ENCODE measurements at places on chromosomes 4 and X. TPM values are rescaled to one million over a fixed set of nuclear protein-coding genes. Genes with fewer than 3 reads are reported as not detected.

SUPT20HL1 gene
- total RNA-seq: not detected

XK gene
- total RNA-seq: 0.66 TPM

AFF2 gene
- total RNA-seq: 41.0 TPM

MAGEA12 gene
- not detected for total RNA-seq

POF1B gene
- total RNA-seq: 19.5 TPM

ASB12 gene
- total RNA-seq: 0.29 TPM

GRCh38 chrX:1423215-1423614 lies 29.5 kb downstream of the ASMTL start:
- DNase-seq: no peak
- peaks cover 18% of the 10 kb centered on the region for H3K36me3 ChIP-seq
- no peak overlapping the region for H3K4me3 ChIP-seq
- H3K27ac ChIP-seq: no peak overlapping the region

DNA sequence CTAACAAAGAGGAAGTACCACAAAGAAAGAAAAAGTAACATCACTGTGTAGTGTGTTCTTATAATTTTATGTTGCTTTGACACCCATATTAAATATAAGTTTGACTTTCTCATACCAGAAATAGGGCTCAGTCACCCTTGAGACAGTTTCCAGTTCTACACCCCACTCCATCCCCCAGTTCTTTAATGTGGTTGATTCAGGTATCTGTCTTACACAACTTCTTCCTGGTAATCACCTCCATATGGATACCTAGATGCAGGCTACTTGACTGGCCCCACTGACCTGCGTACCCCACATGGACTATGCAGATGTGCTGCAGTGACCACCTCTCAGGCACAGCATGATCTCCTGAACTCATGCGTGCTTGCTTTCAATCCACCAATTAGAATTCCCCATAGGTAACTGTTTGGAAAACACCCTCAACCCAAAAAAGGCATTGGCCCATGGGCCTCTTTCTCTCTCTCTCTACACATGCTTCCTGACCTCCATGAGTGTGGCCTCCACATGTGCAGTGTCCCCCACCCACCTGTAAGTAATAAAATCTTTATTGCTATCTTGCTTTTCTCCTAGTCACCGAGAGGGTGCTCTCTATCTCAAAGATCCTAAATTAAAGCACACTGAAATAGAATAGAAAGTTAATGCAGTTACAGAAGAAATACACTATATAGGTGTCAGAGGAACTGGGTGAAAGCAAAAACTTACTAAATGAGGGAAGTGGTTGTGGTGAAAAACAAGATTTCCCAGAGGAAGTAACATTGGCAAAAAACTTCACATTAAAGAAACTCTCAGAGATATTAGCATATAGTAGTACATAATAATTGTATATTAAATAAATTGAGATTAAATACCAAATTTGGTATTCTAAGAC lies 98.4 kb downstream of the ZAR1 start:
- no peak overlapping the region for H3K27ac ChIP-seq
- no peak for DNase-seq
- H3K4me1 ChIP-seq: no peaks in the 10 kb centered on the region
- no peaks in the 10 kb centered on the region for H3K36me3 ChIP-seq
- no peak overlapping the region for H3K4me3 ChIP-seq

DNA sequence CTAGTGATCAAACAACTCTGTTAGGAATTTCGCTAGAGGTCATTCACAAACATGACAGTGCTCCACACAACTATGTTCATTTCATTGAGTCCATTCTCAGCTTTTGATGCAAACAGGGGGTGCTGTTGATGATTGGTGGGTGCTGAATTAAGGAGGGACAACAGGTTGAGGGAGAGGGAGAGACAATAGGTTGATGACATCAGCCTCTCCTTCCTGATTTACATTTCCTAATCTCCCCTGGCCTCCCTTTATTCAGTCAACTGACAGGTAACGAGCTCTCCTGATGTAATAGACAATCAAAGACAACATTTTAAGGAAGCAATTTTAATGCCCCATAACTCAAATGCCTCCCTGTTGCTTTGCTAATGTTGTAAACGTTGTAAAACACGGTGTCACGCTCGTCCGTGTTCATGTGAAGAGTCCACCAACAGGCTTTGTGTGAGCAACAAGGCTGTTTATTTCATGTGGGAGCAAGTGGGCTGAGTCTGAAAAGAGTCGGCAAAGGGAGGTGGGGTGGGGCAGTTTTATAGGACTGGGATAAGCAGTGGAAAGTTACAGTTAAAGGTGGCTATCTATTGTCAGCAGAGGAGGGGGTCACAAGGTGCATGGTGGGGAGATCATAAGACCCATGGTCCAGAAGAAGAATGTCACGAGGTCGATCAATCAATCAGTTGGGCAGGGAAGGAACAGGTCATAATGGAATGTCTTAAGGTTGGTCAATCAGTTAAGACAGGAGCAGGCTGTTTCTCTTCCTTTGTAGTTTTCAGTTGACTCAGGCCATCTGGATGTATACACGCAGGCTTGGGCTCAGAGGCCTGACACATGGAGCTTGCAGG lies 4.8 kb upstream of the GAR1 start:
- H3K27me3 ChIP-seq: no peaks in the 10 kb centered on the region
- no peak for DNase-seq
- H3K4me3 ChIP-seq: no peak overlapping the region
- no peak overlapping the region for H3K27ac ChIP-seq
- H3K36me3 ChIP-seq: no peaks in the 10 kb centered on the region
- no peaks in the 10 kb centered on the region for H3K4me1 ChIP-seq

- no peaks in the 10 kb centered on the region for H3K36me3 ChIP-seq
- no peak overlapping the region for H3K27ac ChIP-seq
- H3K4me3 ChIP-seq: no peak overlapping the region
Observed at GRCh38 chr4:74948236-74948635, 15.3 kb downstream of the PARM1 start.

GRCh38 chr4:104878936-104879335 lies 267.7 kb upstream of the TET2 start:
- no peak overlapping the region for H3K27ac ChIP-seq
- H3K27me3 ChIP-seq: no peaks in the 10 kb centered on the region
- no peaks in the 10 kb centered on the region for H3K36me3 ChIP-seq
- DNase-seq: no peak

- H3K4me3 ChIP-seq: peak overlapping the region; percentile 75
- DNase-seq: peak; percentile 66
- no peaks in the 10 kb centered on the region for H3K4me1 ChIP-seq
- no peaks in the 10 kb centered on the region for H3K27me3 ChIP-seq
Observed at GRCh38 chr4:55545641-55546505, 836 bp downstream of the CLOCK start.

GRCh38 chr4:5804656-5805055 lies 88.2 kb downstream of the CRMP1 start:
- H3K36me3 ChIP-seq: peaks cover 4% of the 10 kb centered on the region
- DNase-seq: no peak
- no peaks in the 10 kb centered on the region for H3K27me3 ChIP-seq
- no peak overlapping the region for H3K4me3 ChIP-seq
- H3K27ac ChIP-seq: no peak overlapping the region

DNA sequence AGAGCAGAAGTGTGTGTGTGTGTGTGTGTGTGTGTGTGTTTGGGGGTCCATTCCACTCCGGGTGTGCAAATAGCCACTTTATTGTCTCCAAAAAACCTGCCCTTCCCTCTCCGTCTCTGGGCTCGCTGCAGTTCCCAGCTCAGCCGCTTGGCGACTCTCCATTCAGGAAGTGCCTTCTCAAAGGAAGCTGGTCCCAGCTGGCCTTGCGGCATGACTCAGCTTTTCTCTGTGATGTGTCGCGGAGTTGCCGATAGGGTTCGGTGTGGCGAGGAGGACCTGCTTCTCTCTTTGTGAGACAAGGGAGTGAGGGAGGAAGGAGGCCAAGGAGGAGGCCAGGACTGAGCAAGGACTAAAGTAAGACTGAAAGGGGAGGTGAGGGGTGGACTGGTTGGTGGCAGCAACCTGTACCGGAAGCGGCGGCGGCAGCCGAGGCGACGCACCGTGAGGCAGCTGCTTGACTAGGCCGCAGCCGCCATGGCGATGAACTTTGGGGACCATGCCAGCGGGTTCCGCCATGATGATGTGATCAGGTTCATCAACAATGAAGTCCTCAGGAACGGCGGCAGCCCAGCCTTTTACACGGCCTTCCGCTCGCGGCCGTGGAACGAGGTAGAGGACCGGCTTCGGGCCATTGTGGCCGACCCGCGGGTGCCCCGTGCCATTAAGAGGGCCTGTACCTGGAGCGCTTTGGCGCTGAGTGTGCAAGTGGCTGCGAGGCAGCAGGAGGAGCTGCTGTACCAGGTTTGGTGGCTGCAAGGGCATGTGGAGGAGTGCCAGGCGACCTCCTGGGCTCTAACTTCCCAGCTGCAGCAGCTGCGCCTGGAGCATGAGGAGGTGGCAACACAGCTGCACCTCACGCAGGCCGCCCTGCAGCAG lies at the start of gene TEX13C:
Gene TEX13C, plus strand, starts transcription at position 226 of the 876 bp plus-strand sequence. Its CDS starts 249 bp downstream, at position 475.
- DNase-seq: no peak
- no peak within 1 kb of the TSS for H3K4me3 ChIP-seq
- no peaks in the 10 kb centered on the region for H3K4me1 ChIP-seq

DNA sequence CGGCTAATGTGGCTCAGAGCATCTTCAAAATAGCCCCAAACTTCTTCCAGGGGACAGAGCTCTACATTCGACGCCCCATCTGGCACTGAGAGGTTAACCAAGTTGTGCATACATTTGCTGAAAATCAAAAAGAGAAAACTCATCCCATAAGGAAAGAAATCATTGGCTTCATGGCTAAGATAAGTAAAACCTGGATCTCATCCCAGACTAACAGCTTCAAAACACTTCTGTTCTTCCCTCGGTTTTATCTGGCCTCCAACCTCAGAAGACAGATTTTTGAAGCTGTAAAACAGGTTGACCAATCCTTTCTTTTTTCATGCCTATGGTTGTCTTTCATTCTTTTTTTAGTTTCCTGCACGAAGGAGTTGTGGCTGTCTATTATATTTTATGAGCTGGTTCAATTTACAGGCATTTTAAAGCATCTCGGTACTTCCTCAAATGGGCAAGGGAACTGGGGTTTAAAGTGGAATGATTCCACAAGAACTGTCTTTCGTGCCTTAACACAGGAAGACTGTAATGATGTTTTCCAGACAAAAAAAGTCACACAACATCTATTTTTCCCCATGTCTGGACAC lies 107.6 kb downstream of the DLG3 start:
- no peaks in the 10 kb centered on the region for H3K4me1 ChIP-seq
- H3K36me3 ChIP-seq: no peaks in the 10 kb centered on the region
- DNase-seq: no peak
- H3K4me3 ChIP-seq: no peak overlapping the region
- H3K27me3 ChIP-seq: no peaks in the 10 kb centered on the region
- no peak overlapping the region for H3K27ac ChIP-seq

- no peak for DNase-seq
- peak overlapping the region; percentile 84 for H3K27ac ChIP-seq
- H3K4me3 ChIP-seq: peak overlapping the region; percentile 40
- H3K4me1 ChIP-seq: no peaks in the 10 kb centered on the region
- H3K36me3 ChIP-seq: no peaks in the 10 kb centered on the region
- no peaks in the 10 kb centered on the region for H3K27me3 ChIP-seq
Observed at GRCh38 chr4:185774845-185775680, 36.9 kb downstream of the SORBS2 start.

GRCh38 chr4:25330905-25331808 lies 18.6 kb downstream of the ZCCHC4 start:
- no peaks in the 10 kb centered on the region for H3K4me1 ChIP-seq
- no peak for DNase-seq
- no peaks in the 10 kb centered on the region for H3K27me3 ChIP-seq
- H3K36me3 ChIP-seq: no peaks in the 10 kb centered on the region

DNA sequence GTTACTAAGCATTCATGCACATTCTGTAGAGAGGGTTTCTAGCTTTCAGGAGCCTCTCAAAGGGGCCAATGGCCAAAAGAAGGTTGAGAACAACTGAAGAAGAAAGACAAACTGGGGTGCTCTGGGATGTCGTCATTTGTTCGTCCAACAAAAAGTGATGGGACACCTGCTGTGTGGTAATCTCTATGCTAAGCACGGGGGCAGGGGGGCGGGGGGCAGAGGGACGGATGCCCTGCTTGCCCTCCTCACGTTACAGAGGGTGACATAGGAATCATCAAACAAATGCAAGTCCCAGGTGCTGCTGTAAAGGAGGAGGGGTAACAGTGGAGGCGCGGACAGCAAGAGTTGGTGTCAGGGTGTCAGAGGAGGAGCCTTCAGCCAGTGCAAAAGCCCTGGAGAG lies 12.8 kb upstream of the CRMP1 start:
- no peaks in the 10 kb centered on the region for H3K4me1 ChIP-seq
- no peak for DNase-seq
- no peak overlapping the region for H3K27ac ChIP-seq
- H3K36me3 ChIP-seq: no peaks in the 10 kb centered on the region

DNA sequence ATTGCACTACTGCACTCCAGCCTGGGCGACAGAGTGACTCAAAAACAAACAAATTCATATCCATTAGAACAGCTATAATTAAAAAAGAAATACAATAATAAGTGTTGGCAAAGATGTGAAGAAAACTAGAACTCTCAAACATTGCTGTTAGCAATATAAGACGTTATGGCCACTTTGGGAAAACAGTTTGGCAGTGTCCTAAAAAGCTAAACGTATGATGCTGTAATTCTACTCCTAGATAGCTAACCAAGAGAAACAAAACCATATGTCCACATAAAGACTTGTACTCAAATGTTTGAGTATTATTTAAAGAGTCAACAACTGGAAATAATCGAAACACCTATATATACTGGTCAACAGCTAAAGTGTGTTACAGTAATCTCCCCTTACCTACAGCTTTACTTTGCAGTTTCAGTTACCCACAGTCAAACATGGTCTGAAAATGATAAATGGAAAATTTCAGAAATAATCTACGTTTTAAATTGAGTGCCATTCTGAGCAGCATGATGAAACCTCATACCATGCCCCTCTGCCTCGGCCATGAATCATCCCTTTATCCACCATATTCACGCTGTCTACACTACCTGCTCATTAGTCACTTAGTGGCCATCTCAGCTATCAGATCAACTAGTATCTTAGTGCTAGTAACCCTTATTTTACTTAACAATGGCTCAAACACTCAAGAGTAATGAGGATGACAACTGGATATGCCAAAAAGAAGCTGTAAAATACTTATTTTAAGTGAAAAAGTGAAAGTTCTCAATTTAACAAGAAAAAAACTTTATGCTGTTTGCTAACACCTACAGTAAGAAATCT lies 4.9 kb downstream of the ELF2 start:
- H3K27me3 ChIP-seq: no peaks in the 10 kb centered on the region
- no peak for DNase-seq
- H3K4me3 ChIP-seq: no peak overlapping the region

- H3K4me3 ChIP-seq: no peak overlapping the region
- H3K36me3 ChIP-seq: no peaks in the 10 kb centered on the region
- H3K4me1 ChIP-seq: no peaks in the 10 kb centered on the region
- H3K27me3 ChIP-seq: no peaks in the 10 kb centered on the region
- H3K27ac ChIP-seq: no peak overlapping the region
Observed at GRCh38 chr4:75834772-75835154, 67.5 kb downstream of the PPEF2 start.

GRCh38 chrX:16120431-16120830 lies 2.9 kb upstream of the GRPR start:
- peaks cover 31% of the 10 kb centered on the region for H3K27me3 ChIP-seq
- H3K36me3 ChIP-seq: no peaks in the 10 kb centered on the region
- H3K4me3 ChIP-seq: no peak overlapping the region
- no peak for DNase-seq
- H3K4me1 ChIP-seq: no peaks in the 10 kb centered on the region
- no peak overlapping the region for H3K27ac ChIP-seq

GRCh38 chrX:130995439-130995838 lies 62.7 kb upstream of the ARHGAP36 start:
- no peak overlapping the region for H3K4me3 ChIP-seq
- peaks cover 70% of the 10 kb centered on the region for H3K27me3 ChIP-seq
- no peak overlapping the region for H3K27ac ChIP-seq
- no peaks in the 10 kb centered on the region for H3K36me3 ChIP-seq
- H3K4me1 ChIP-seq: no peaks in the 10 kb centered on the region

- H3K4me3 ChIP-seq: no peak overlapping the region
- peaks cover 43% of the 10 kb centered on the region for H3K27me3 ChIP-seq
- no peak for DNase-seq
- H3K36me3 ChIP-seq: no peaks in the 10 kb centered on the region
Observed at GRCh38 chrX:129792586-129793291, 13.0 kb downstream of the SASH3 start.

All from breast epithelium (tissue), 4 donors.